ENCODE measurements at places on chromosomes 1 and 21. TPM values are rescaled to one million over a fixed set of nuclear protein-coding genes. Genes with fewer than 3 reads are reported as not detected.

ABCG1 gene
- 13.2 TPM for total RNA-seq

SPATA17 gene
- total RNA-seq, result not detected

RIPPLY3 gene
- 0.14 TPM for total RNA-seq

OLIG2 gene
- total RNA-seq, result not detected

RLF gene
- total RNA-seq, result 21.4 TPM

DCDC2B gene
- total RNA-seq, result 0.16 TPM

SV2A gene
- total RNA-seq, result 15.8 TPM

PRXL2B gene
- total RNA-seq, result 26.2 TPM
